ENCODE measurements at places on chromosomes 1 and 21.

DNA sequence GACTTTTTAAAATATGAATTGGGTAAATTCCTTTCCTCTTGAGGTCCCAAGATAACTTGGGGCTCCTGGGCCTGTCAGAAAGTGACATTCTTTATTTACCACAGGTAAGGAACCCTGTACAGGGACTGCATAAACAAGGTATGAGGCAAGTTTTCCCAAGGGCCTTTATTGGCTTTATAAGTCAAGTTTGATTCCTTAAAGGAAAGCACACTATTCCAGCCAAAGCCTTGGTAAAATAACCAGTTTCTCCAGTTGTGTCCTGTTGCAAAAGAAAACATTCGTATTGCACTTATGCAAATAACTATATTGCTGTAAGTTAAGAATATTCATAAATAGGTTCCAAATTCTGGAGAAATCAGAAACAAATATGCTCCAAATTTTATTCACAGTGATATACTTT, 21.9 kb upstream of the METTL18 start:
- no peak for DNase-seq

DNA sequence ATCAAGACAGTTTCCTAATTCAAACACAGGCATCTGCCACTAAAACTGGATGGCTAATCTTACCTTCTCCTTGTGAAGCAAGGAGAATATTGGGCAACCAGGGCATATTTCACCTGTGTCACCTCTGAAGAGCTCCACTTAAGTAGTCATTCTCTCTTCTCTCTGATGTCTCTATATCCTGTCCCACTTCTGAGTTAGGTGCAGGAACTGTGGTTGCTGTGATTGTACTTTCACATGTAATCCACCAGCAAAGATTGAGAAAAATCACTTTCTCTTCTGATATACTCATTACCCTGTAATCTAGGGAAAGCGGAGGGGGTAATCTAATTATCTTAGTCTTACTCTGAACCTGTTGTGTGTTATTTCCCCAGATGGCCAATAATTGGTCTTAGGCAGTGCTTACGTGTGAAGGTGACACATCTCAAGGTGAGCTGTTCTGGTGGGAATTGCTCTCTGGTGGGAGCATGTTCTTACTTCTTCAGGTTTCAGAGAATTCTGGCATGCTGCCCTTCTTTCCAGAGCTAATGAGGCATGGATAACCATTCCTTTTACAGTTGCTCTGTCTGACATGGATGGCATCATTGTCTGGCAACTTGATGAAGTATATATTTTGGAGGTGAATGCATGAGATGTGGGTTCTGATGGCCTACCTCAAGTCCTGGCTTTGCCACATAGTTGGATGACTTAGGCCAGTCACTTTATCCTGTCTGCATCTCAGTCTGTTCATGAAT, 12.0 kb downstream of the XCL2 start:
- DNase-seq, result no peak

DNA sequence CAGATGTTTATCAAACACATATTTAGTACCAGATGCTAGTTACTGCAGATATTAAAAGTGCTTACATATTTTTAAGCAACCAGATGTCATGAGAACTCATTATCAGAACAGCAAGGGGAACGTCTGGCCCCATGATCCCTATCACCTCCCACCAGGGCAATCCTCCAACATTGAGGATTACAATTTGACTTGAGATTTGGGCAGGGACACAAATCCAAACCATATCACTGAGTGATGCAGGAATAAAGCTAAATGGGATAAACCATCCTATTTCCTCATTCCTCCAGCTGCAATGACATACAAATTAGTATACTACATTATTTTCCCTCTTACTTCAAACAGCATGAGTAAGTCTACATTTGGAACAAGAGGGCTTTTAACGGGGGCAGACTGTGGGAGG, 3.1 kb upstream of the KCNK2 start:
- DNase-seq, result no peak

DNA sequence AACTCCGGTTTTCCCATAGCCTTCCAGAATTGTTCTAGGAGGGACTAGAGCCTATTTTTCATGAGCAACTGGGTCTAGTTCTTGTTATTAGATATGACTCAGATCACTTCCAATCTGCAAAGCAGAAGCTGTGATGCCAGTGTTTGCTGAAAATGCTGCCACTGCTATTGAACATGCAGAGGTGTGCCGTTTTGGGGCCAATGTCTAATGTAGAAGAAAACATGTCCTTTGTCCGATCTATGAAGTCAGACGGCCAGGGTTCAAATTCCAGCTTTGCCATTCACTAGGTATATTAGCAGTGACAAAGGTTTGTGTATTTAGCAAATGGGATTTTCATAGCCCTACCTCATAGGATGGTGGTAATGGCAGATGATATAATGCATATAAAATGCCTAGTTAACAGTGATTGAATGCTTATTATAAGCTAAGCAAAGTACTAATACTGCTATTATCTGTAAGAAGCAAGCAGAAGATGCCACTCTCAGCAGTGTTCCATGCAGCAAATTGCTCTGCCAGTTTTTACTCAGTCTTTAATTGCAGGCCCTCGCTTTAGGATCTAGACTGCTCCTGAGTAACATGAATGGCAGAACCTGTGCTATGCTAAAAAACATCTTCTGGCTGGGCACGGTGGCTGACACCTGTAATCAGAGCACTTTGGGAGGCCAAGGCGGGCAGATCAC, 40.1 kb upstream of the CXADR start:
- DNase-seq, result no peak

GRCh38 chr1:218779341-218780100, 394.2 kb upstream of the LYPLAL1 start:
- DNase-seq, result no peak
